ENCODE measurements at places on chromosomes 2 and 18. TPM values are rescaled to one million over a fixed set of nuclear protein-coding genes. Genes with fewer than 3 reads are reported as not detected.
A peak's percentile ranks its signal among the peaks of the same experiment; 100 is the strongest.

- DNase-seq, result no peak
- no peak overlapping the region for H3K4me3 ChIP-seq
- no peak overlapping the region for H3K27ac ChIP-seq
- H3K27me3 ChIP-seq, result peaks cover 13% of the 10 kb centered on the region
- H3K36me3 ChIP-seq, result no peaks in the 10 kb centered on the region
- no peaks in the 10 kb centered on the region for H3K4me1 ChIP-seq
These were observed 7.6 kb downstream of the KCNK3 start for GRCh38 chr2:26700078-26700477.

- no peak overlapping the region for H3K27ac ChIP-seq
- H3K36me3 ChIP-seq, result no peaks in the 10 kb centered on the region
- H3K27me3 ChIP-seq, result no peaks in the 10 kb centered on the region
- no peak overlapping the region for H3K4me3 ChIP-seq
These were observed 95.9 kb downstream of the TXNL1 start for GRCh38 chr18:56542476-56542875.

DNA sequence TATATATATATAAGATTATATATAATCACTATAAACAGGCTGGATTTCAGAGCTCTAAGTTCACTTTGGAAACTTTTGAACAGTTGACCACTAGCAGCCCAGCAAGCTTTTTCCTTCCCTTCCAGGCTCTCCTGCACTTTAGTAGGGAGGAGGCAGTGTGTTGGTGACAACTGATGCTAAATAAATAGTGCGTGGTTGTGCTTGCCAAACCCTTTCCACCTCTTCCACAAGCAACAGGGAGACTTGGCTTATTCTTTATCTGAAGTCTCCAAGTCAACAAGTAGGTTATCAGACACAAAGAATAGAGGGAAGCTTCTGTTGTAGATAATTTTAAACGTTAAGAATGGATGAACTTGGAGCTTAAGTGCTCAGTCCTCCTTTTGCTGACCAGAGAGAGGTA lies 408.2 kb upstream of the HNRNPA3 start:
- no peaks in the 10 kb centered on the region for H3K36me3 ChIP-seq
- H3K27me3 ChIP-seq, result no peaks in the 10 kb centered on the region
- no peaks in the 10 kb centered on the region for H3K4me1 ChIP-seq
- no peak overlapping the region for H3K27ac ChIP-seq

GRCh38 chr2:202680512-202680911 lies 45.7 kb downstream of the FAM117B start:
- H3K36me3 ChIP-seq, result no peaks in the 10 kb centered on the region
- no peak for DNase-seq
- H3K4me1 ChIP-seq, result no peaks in the 10 kb centered on the region
- H3K4me3 ChIP-seq, result no peak overlapping the region

- H3K27ac ChIP-seq, result no peak overlapping the region
- H3K27me3 ChIP-seq, result no peaks in the 10 kb centered on the region
- H3K4me1 ChIP-seq, result no peaks in the 10 kb centered on the region
- no peaks in the 10 kb centered on the region for H3K36me3 ChIP-seq
These were observed 665.4 kb upstream of the HS6ST1 start for GRCh38 chr2:128984081-128984480.

GRCh38 chr2:214574084-214574781 lies 163.4 kb downstream of the VWC2L start:
- H3K4me1 ChIP-seq, result no peaks in the 10 kb centered on the region
- H3K36me3 ChIP-seq, result no peaks in the 10 kb centered on the region
- no peak for DNase-seq
- H3K4me3 ChIP-seq, result no peak overlapping the region
- no peak overlapping the region for H3K27ac ChIP-seq

DNA sequence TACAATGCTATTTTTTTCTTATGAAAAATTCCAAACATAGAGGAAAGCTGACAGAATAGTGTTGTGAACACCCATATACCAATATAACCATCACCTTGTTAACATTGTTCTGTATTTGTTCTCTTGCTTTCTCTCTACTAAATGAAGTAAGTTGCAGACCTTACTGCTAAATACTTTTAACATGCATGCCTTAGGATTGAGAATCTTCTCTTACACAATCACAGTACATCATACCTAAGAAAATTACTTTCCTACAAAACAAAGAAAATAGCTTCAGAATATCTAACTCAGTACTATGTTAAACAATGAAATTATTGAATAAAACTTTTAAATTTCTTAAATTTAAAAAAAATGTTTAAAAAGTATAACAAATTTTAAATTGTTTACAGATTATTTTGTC lies 136.5 kb downstream of the UBR3 start:
- H3K27me3 ChIP-seq, result no peaks in the 10 kb centered on the region
- no peak overlapping the region for H3K4me3 ChIP-seq
- H3K4me1 ChIP-seq, result peaks cover 8% of the 10 kb centered on the region
- DNase-seq, result no peak
- peaks cover 33% of the 10 kb centered on the region for H3K36me3 ChIP-seq

- H3K36me3 ChIP-seq, result no peaks in the 10 kb centered on the region
- no peaks in the 10 kb centered on the region for H3K4me1 ChIP-seq
- H3K27me3 ChIP-seq, result no peaks in the 10 kb centered on the region
- no peak overlapping the region for H3K27ac ChIP-seq
These were observed 1038.3 kb upstream of the ACVR2A start for GRCh38 chr2:146806364-146807005.

DNA sequence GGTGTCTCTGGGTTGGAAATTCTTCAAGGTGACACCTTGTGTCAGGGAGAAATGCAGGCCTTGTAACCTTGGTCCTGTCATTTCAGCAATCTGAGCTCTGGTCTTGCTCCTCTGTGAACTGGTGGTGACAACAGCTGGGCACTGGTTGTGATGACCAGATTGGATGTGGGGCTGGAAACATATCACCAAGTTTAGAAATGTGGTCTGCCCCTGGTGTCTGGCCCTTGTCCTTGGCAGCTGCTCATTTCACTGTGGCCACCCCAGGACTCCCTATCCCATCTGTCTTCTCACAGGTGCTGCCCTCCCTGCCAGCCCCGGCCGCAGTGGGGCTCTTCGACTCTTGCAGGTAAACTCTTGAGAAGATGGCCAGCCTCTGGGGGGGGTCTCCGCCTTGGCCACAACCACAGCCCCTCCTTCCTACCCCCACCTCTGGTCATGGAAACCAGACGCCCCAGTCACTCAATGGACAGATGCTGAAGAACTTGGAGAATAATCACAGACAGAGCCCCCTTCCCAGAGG lies 20.7 kb downstream of the SIX3 start:
- no peak overlapping the region for H3K27ac ChIP-seq
- peaks cover 58% of the 10 kb centered on the region for H3K27me3 ChIP-seq
- no peak for DNase-seq
- no peaks in the 10 kb centered on the region for H3K36me3 ChIP-seq

DNA sequence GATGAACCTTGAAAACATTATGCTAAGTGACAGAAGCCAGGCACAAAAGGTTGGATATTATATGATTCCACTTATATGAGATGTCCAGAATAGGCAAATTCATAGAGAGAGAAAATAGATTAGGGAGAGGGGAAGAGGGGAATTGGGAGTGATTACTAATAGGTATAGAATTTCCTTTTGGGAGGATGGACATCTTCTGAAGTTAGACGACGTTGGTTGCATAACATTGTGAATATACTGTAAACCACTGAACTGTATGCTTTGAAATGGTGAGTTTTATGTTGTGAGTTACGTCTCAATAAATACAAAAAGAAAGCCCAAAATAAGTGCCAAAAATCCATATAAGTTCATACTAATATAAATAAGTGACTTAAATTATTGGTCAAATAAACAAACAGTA lies 18.6 kb upstream of the CYP26B1 start:
- H3K4me1 ChIP-seq, result no peaks in the 10 kb centered on the region
- H3K27me3 ChIP-seq, result no peaks in the 10 kb centered on the region
- H3K27ac ChIP-seq, result no peak overlapping the region
- no peak for DNase-seq
- no peaks in the 10 kb centered on the region for H3K36me3 ChIP-seq

DNA sequence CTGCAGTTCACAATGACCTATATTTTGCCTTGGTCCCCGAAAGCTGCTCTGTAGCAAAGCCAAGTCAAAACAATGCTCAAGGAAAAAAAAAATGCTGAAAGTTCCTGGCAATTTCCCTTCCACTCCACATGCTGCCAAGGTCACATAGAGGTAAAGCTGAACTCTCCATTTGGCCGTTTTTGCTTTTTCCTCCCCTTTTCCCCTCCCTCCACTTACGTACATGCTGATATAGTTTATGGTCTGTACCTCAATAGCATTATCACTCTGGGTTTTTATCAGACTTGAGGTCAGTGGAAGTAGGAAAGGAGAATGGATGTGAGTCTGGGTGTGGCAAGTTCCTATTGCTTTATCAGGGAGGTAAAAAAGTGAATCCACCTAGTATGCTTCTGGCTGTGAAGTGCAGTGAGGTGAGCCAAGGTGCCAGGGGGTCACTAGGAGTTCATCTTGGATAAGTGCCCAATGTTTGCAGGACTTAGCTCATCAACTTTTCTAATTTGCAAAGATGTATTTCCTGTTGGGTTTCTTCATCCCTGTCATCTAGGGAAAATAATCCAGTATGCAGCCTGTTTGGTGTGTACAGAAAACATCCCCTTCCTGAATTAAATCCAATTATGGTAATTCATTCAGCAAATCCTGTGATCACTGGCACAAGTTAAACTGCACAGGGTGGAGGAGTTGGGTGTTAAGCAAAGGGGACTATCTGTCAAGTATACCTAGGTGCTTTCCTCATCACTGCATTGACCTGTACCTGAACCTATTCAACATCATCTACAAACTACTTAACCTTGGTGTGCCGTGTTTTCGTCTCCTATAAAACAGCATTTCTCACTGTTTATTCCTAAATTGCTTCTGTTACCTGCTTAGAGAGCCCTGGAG lies 124.3 kb upstream of the CYP26B1 start:
- DNase-seq, result peak; percentile 51
- H3K4me3 ChIP-seq, result no peak overlapping the region
- peaks cover 40% of the 10 kb centered on the region for H3K4me1 ChIP-seq
- H3K27me3 ChIP-seq, result no peaks in the 10 kb centered on the region
- no peaks in the 10 kb centered on the region for H3K36me3 ChIP-seq

DNA sequence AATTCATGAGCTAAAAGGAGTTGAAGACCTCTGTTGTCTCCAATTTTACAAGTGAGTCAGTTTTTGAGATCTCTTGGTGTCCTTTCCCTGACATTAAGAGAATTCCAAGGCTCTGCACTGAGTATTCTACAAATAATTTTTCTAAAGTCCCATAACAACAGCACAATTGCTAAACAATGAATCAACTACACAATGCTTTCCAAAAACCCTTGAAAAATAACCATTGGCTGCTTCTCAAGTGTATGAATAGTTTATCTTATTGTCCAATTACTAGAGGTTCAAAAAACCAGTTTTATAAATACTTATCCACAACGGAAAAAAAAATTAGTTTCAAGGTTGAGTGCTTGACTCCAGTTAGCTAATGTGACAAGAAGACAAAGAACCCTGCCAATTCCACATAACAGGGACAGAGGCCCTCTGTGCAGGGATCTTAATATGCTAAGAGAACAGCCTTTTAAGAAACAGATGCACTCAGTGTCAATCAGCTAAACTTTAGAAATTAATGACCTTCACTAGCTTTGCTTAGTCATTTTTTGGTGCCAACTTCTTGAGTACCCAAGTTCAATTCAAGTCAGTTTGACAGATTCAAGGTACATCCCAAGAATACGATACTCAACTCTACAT lies 266.6 kb upstream of the CYP26B1 start:
- H3K4me3 ChIP-seq, result no peak overlapping the region
- no peaks in the 10 kb centered on the region for H3K4me1 ChIP-seq
- no peaks in the 10 kb centered on the region for H3K36me3 ChIP-seq
- no peak for DNase-seq
- H3K27ac ChIP-seq, result no peak overlapping the region
- H3K27me3 ChIP-seq, result no peaks in the 10 kb centered on the region

- H3K27ac ChIP-seq, result no peak overlapping the region
- no peaks in the 10 kb centered on the region for H3K27me3 ChIP-seq
- H3K4me1 ChIP-seq, result no peaks in the 10 kb centered on the region
These were observed 311.4 kb upstream of the UBE2E3 start for GRCh38 chr2:180669016-180669415.

- no peaks in the 10 kb centered on the region for H3K27me3 ChIP-seq
- no peak overlapping the region for H3K27ac ChIP-seq
- H3K4me3 ChIP-seq, result no peak overlapping the region
- DNase-seq, result no peak
- H3K36me3 ChIP-seq, result no peaks in the 10 kb centered on the region
These were observed 1628.0 kb upstream of the PIK3C3 start for GRCh38 chr18:40326985-40327384.

- H3K27me3 ChIP-seq, result peaks cover 43% of the 10 kb centered on the region
- H3K4me1 ChIP-seq, result peaks cover 48% of the 10 kb centered on the region
- H3K27ac ChIP-seq, result peak within 1 kb of the TSS; percentile 94
- DNase-seq, result no peak
These were observed at the start of gene RAMP1 for GRCh38 chr2:237859533-237860272. Gene RAMP1, plus strand, starts transcription at chr2:237859623. Its CDS starts 53 bp downstream, at chr2:237859676.

DNA sequence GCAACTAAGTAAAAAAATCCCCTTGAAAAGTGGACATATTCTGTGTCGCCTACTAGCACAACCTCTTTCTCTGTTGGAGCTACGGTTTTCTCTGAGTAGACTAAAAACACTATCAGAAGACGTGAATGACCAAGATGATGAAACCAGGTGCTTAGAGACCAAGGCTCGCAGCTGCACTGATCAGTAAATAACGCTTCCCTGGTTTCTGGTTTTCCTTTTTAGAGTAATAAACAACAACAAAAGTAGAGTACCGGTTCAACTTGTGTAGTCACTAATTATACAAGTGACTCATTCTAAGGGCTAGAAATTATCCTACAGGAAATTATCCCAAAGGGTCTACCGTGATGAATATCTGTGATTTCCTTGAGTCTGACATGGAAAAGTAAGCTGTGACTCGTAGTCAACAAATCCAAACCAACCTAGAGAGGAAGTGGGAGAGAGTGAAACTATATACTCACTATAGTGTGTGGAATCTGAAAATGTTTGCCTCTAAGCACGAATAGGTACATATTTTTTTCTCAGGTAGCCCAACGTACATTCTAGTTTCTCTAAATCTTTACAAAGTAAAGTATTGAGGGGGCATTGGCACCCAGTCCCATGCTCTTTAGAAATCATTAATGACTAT lies 17.8 kb downstream of the RASGRP3 start:
- H3K4me3 ChIP-seq, result no peak overlapping the region
- H3K27ac ChIP-seq, result no peak overlapping the region
- no peaks in the 10 kb centered on the region for H3K4me1 ChIP-seq
- H3K27me3 ChIP-seq, result no peaks in the 10 kb centered on the region

GRCh38 chr2:64303250-64303649 lies 150.7 kb upstream of the LGALSL start:
- H3K27me3 ChIP-seq, result no peaks in the 10 kb centered on the region
- no peaks in the 10 kb centered on the region for H3K36me3 ChIP-seq
- no peak for DNase-seq
- H3K4me3 ChIP-seq, result no peak overlapping the region
- no peaks in the 10 kb centered on the region for H3K4me1 ChIP-seq

GRCh38 chr2:101205521-101206479 lies 46.9 kb upstream of the CNOT11 start:
- no peak overlapping the region for H3K27ac ChIP-seq
- H3K36me3 ChIP-seq, result no peaks in the 10 kb centered on the region
- H3K4me1 ChIP-seq, result no peaks in the 10 kb centered on the region
- H3K4me3 ChIP-seq, result no peak overlapping the region
- no peaks in the 10 kb centered on the region for H3K27me3 ChIP-seq
- DNase-seq, result peak; percentile 50

The NEUROD1 gene
- not detected for total RNA-seq

The CCL20 gene
- total RNA-seq, result 4.5 TPM

The ELOA2 gene
- not detected for total RNA-seq

The OTOS gene
- not detected for total RNA-seq

The LAMA1 gene
- not detected for total RNA-seq

The SLC4A3 gene
- 0.32 TPM for total RNA-seq

The WNT6 gene
- total RNA-seq, result 1.7 TPM

The CRYGA gene
- total RNA-seq, result not detected

The NMUR1 gene
- not detected for total RNA-seq

The GRHL1 gene
- total RNA-seq, result not detected

The KRCC1 gene
- 40.6 TPM for total RNA-seq

The SANBR gene
- 5.4 TPM for total RNA-seq

The CNTNAP5 gene
- total RNA-seq, result 1.4 TPM

The IL1R2 gene
- 52.4 TPM for total RNA-seq

The SUCLG1 gene
- 124 TPM for total RNA-seq
